ENCODE measurements at places on chromosomes 2 and 18. TPM values are rescaled to one million over a fixed set of nuclear protein-coding genes. Genes with fewer than 3 reads are reported as not detected.

The GALR1 gene
- under 0.01 TPM for total RNA-seq

The REEP1 gene
- total RNA-seq: 147 TPM

The TFCP2L1 gene
- under 0.01 TPM for total RNA-seq

The TMEM178A gene
- total RNA-seq: 26.9 TPM

The GPR55 gene
- total RNA-seq: not detected

DNA sequence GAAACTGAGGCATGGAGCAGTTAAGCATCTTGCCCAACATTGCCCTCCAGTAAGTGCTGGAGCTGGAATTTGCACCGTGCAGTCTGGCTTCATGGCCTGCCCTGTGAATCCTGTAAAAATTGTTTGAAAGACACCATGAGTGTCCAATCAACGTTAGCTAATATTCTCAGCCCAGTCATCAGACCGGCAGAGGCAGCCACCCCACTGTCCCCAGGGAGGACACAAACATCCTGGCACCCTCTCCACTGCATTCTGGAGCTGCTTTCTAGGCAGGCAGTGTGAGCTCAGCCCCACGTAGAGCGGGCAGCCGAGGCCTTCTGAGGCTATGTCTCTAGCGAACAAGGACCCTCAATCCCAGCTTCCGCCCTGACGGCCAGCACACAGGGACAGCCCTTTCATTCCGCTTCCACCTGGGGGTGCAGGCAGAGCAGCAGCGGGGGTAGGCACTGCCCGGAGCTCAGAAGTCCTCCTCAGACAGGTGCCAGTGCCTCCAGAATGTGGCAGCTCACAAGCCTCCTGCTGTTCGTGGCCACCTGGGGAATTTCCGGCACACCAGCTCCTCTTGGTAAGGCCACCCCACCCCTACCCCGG is 1.3 kb downstream of the PROC start:
- no peak for DNase-seq

DNA sequence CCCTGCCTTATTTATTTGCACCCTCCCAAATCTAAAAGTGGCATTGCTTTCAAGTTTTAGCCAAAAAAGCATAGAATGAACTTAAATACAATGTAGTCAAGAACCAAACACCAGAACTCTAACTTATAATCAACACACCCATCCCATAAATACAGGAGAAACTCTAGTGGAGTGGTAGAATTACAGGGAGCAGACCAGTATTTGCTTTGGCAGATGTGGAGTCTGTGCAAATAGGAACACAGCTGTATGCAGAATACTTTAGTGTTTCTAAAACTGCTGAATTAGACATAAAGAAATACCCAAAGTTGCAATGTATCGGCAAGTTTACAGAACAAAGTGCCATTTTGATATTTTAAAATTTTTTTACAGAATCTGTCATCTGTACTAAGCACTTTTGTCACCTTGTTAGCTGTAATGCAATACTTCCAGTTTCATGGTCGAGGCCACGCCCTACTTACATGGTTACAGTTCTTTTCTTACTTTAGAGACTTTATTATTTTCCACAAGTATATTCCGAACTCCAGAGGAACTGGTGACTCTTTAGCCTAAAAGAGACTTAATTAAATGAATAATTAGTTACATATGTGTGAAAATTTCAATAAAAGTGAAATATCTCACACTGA is 23.7 kb upstream of the COL5A2 start:
- DNase-seq: no peak

DNA sequence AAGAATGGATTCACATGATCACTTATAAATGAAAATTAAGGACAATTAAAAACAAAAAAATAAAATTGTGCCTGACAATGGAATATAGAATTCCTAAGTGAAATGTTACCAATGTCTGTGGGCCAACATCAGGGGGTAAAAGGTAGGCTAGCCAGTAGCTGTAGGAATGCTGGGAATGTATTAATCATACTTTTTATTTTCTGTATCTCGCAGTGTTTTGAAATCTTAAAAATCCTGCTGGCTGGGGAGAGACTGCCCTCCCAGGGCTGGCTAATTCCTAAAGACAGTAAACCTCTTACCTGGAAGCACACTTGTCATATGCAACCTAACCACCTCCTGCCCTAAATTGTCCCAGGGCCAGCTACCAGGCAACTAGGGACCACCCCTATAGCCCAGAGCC is 69.8 kb downstream of the REV1 start:
- DNase-seq: no peak

- no peak for DNase-seq
These were observed 53.6 kb upstream of the LAPTM4A start for GRCh38 chr2:20104900-20105545.

- no peak for DNase-seq
These were observed 196.5 kb downstream of the TFCP2L1 start for GRCh38 chr2:121088251-121089165.

The ASB1 gene
- 11.8 TPM for total RNA-seq

The EFR3B gene
- 42.0 TPM for total RNA-seq

The UGT1A10 gene
- total RNA-seq: not detected

Data from frontal cortex (tissue), 4 donors.